ENCODE measurements at places on chromosomes 13 and 19.

DNA sequence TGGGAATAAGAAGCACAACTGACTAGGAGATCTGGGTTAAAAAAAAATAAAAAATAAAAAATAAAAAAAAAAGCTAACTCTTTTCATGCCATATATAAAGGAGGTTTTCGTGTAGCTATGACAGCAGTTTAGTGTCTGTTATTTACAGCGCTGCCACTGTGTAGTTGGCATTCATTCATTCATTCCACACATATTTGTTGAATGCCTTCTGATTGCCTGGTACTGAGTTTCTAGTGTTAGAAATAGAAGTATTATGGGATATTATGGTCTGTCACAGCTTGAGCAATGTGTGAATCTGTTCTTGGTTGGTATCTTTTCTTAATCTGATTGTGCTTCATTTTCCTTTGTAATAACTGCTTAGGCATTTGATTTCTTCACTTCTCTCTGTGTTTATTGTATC lies 237.4 kb downstream of the NBEA start:
- DNase-seq, result no peak

DNA sequence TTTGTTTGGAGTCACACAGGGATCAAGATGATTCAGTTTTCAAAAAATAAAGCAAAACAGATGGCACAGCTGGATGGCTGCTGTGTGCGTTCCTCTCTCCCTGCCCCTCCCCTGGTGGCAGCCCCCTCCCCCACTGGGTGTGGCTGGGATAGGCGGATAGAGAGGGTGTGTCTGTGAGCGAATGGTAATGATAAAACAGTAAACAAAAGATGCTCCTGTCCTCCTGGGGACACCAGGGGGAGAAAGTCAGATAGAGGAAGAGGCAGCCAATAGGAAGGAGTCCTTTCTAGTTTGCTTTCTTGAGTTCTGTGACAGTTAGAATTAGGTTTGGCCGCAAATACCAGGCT lies 6.5 kb downstream of the TMEM255B start:
- DNase-seq, result no peak

- DNase-seq, result no peak
Observed at GRCh38 chr19:5498830-5499550, 43.8 kb downstream of the ZNRF4 start.

GRCh38 chr13:44386913-44387556 lies 13.4 kb downstream of the SERP2 start:
- DNase-seq, result no peak

- DNase-seq, result no peak
Observed at GRCh38 chr19:51698296-51698695, 5.2 kb downstream of the SPACA6 start.

DNA sequence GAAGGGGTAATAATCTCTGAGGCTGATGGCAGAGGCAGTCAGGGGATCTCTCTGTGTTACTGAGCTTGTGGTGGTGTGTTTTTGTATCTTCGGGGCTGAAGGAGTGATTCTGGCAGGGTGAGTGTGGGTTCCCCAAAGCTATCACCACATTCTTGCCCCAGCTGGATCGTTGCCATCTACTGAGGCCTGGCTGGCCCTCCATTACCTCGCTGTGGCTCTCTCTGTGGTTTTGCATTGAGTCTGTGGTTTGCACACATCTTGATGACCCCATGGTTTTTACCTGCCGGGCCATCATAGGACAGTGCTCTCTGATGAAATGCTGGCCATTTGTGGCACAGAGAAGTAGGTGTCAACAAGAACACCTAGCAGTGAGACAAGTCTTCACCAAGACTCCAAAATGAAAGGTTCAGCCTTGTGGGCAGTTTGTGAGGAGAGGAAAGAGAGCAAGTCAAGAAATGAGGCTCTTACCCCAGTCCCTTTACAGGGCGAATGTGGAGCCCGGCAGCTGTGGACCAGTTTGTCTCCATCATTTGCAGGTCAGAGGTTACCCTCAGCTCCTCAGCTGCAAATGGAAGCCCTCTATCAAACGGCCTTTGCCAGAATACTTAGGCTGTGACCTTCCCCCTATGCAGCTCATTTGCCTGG lies 69.0 kb upstream of the NPAS1 start:
- DNase-seq, result no peak

DNA sequence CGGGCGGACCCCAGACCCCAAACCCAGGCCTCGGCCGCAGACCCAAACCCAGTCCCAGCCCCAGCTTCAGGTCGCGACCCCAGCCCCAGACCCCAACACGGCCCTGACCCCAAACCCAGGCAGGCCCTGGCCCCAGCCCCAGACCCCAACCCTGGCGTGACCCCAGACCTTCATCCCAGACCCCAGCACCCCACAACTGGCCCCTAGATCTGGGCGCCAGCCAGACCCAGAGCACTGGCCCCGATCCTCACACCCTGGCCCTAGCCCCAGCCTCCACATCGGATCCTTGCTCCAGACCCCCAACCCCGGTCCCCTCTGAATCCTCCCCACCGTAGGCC lies 7.5 kb downstream of the MBD3 start:
- DNase-seq, result no peak

DNA sequence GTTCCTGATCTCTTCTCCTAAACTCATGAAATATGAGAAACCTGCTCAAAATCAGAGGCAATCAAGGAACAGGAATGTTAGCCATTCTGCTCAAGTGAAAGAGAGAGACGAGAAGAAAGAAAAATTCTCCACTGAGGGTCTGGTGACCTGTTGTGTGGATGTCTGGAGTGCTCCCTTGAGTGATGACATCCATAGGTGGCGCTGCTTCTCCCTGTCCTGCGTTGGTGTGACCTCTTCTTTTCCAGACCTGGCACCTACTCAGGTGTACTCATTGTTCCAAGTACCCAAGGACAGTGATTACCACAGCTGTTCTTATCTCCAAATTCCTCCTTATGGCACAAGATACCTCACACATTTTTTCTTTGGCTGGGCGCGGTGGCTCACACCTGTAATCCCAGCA lies 4.0 kb downstream of the ZNF223 start:
- no peak for DNase-seq

DNA sequence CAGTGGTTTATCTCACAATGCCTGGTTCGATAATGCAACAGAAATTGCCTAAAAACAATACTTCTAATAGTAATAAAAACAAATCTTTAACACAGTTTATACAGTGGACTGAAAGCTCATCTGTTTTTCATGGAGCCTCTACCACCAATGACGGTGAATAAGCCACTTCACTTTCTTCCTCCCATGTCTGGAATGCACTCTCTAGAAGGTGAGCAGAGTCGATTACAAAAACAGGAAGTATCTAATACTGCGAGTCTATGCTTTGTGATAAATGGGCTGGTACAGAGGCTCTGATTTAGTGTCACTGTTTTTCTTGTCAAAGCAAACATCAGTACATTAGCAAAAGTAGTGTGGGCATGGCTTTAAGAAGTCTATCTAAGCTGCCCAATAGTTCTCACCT lies 1348.6 kb upstream of the SLC10A2 start:
- no peak for DNase-seq

GRCh38 chr13:34749046-34749445 lies 193.0 kb upstream of the NBEA start:
- DNase-seq, result no peak

- DNase-seq, result peak; percentile 96
Observed at GRCh38 chr13:111947026-111947810, 119.7 kb upstream of the SOX1 start.

DNA sequence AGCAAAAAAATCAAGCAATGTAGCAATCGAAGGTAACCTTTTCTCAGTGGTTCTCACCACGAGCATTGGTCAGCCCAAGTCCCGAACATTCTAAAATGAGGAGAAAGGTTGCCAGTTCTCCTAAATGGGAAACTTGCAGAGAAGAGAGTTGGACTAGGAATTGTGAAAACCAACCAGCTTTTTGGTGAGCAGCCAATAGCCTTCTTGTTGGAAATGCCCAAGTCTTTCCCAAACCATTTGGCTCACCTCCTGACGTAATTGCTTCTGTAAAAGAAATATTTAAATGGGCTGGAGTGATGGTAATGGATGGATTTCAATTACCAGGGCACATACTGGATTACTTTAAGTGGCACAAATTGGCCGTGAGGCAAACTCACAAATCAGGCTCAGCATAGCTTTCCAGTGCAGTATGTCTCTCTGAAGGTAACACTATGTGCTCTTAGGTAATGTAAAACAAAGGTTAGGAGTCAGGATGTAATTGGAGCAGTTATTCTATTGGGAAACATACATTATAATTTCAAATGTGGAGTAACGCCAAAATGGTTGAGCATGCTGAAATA lies 423.2 kb downstream of the KLF5 start:
- DNase-seq, result peak; percentile 17

DNA sequence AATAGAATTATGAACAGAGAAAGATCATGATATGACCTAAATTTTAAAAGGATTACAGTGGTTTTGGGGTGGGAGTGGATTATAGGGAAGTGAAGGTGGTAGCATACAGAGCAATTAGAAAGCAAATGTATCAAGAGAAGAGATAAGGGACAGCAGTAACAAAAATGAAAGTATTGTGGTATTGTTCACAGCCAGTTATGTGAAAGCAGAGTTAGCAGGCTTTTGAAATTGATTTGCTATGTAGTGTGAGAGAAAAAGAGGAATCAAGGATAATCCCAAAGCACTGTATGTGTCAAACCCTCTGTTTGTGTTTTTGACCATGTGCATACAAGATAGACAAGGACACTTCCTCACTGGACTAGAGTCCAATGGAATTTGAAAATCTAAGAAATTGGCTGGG lies 1721.4 kb downstream of the PCDH9 start:
- no peak for DNase-seq

- DNase-seq, result no peak
Observed at GRCh38 chr13:35882722-35883497, 248.3 kb downstream of the DCLK1 start.

- DNase-seq, result no peak
Observed at GRCh38 chr19:6358003-6358402, 3.3 kb upstream of the CLPP start.

GRCh38 chr19:15672580-15673175 lies at the start of gene CYP4F12:
TSS of gene CYP4F12 (plus strand) at chr19:15673087. CDS start at chr19:15673530, 443 bp downstream.
- no peak for DNase-seq

DNA sequence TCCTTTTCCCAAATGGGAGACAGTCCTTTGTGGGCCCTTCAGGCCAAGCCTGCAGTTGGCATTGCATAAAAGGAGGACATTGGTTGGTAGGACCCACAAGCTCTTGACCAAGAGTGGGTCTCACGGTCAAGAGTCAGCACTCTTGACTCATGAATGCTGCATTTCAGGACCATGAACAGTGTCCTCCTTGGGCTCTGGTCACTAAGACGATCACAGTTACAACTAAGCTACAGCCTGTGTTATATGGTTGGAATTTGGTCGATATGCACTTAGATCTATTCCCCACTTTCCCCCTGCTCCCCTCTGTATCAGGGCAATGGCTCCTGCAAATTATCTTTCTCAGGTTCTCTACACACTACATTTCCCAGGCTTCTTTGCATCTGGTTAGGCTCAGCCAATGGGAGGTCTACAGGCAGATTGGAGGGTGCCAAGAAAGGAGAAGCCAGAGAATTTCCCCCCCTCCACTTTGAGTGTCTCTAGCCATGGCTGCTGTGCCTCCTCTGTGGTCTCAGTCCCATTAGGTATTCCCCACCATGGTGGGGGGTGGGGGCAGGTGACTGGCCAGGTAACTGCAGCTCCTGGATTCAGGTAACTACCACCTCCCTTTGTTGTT lies 3.1 kb upstream of the OLFM2 start:
- no peak for DNase-seq

GRCh38 chr19:55606471-55606787 lies 982 bp downstream of the ZNF865 start:
- DNase-seq, result no peak

GRCh38 chr13:36912973-36913372 lies 7.1 kb downstream of the SMAD9 start:
- no peak for DNase-seq

DNA sequence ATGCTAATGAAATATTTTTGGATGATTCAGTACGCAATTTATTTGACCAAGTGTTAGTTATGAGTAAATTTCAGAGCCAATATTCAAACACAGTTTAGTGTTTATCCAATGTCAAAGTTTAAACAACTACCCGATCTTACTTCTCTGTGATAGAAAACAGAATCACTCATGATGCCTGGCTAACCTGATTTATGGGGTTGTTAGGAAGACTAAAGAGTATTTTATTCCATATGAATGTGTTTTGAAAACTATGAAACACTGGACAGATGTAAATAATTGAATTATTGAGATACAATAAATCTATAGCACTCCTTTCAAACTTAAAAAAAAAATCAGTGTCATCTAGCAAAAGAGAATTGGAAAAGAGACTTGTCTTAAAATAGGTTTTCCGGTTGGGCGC lies 1181.8 kb downstream of the EFNB2 start:
- no peak for DNase-seq

- DNase-seq, result no peak
Observed at GRCh38 chr13:80591976-80592740, 251.2 kb upstream of the SPRY2 start.

GRCh38 chr19:21134934-21135366 lies 6.9 kb upstream of the ZNF431 start:
- no peak for DNase-seq

GRCh38 chr19:14941189-14941588 lies at the start of gene OR7C2:
TSS of gene OR7C2 (plus strand) at chr19:14941489. CDS start at chr19:14941489, 0 bp downstream.
- DNase-seq, result no peak

DNA sequence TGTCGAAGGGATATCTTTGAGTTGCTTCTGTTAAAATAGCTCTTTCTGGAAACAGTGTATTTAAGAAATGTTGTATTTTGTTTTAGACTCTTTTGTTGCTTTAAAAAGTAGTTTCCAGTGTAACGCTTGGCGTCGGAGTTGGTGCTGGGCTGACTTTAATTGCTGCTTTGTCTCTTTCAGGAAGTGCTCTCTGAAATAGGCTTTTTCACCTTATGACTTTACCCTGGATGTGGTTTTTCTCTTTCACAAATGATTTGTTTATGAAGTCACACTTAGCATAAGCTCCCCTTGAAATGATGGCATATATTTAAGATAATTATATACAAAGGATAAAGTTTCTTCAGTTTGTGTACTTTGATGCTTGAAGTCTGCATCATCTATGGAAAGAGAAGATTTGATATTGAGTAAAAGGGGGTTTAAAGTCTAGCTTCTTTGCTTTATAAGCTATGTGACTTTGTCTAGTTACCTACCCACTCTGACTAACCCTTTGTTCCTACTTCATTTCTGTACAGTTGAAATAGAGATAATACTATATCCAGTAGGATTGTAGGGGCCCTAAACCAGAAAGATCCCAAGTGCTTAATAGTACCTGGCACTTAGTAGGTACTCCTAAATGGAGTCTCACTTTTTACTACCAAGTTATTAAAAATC lies at the start of gene GPR18:
Gene GPR18, minus strand, starts transcription at position 170 of the 651 bp plus-strand sequence. CDS start 2,507 bp downstream, outside the sequence.
- no peak for DNase-seq

GRCh38 chr13:76717092-76717491 lies 169.1 kb downstream of the KCTD12 start:
- no peak for DNase-seq

DNA sequence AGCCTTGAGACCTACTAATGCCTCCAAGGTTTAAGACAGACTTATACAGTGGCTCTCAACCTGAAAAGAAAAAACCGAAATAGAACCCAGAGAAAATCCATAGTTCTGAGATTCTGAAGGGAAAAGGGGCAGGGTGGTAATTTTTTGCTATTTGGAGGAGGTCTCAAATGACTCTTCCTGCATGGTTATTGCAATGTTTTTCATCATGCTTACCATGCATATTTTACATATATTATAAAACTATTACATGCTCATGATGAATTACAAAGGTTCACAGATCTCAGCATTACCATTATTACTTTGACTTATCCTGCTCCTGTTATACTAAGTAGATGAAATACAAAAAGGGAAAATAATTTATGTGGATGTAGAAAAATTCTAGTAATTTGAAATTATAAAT lies 47.6 kb downstream of the N4BP2L2 start:
- no peak for DNase-seq

Measured in NCI-H1105 (cell line).